ENCODE measurements at places on chromosomes 5 and 9.

GRCh38 chr9:16069671-16070454, 517.0 kb downstream of the CCDC171 start:
- DNase-seq = no peak

GRCh38 chr5:82397741-82398320, 119.7 kb upstream of the RPS23 start:
- DNase-seq = no peak

DNA sequence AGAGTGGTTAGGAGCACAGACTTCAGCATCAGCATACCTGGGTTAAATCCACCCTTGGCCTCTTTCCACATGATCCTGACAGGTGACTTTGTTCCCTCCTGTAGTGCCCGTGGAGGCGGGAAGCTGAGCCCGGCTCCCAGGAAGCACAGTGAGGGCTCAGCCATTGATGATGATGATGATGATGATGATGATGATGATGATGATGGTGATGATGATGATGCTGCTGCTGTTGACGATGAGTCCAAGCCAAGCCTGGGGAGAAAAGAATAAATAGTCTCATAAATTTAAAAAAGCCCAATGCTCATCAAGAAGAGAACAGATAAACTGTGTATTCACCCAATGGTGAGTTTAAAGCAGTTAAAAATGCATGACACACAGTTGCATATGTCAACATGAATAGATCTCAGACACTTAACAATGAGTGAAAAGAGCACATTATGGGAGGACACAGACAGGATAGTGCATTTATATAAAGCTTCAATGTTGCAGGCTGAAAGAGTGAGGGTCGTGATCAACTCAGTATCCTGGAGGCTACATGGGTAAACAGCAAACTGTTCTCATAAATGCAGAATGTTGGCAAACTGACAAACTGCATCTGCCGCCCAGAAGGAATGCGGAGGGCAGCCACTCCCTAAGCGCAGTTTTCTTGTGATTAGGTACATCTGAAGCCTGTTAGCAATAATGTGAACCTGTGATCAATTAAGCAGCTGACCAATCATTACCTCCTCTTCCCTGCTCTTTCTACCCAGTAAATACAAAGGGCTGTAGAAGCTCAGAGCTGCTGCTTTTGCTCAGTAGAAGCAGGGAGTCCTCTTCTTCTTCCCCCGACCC, 11.7 kb upstream of the CFAP157 start:
- no peak for DNase-seq

- no peak for DNase-seq
Observed at GRCh38 chr5:88688984-88689667, 193.9 kb downstream of the MEF2C start.

- peak; percentile 30 for DNase-seq
Observed at GRCh38 chr9:72280913-72281500, 84.0 kb downstream of the ZFAND5 start.

DNA sequence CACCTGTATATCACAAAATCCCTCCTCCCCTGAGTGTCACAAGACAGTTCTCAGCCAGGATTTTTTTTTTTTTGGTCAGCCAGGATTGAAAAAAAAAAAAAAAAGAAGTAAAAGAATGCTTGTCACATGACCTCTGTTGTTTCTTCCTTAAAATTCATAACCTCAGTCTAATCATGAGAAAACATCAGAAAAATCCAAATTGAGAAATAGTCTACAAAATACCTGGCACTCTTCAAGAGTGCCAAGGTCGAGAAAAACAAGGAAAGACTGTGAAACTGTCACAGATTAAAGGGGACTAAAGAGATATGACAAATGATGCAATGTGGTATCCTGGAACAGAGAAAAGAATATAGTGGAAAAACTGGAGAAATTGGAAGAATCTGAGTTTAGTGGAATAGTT, 58.5 kb upstream of the SUB1 start:
- DNase-seq = no peak

DNA sequence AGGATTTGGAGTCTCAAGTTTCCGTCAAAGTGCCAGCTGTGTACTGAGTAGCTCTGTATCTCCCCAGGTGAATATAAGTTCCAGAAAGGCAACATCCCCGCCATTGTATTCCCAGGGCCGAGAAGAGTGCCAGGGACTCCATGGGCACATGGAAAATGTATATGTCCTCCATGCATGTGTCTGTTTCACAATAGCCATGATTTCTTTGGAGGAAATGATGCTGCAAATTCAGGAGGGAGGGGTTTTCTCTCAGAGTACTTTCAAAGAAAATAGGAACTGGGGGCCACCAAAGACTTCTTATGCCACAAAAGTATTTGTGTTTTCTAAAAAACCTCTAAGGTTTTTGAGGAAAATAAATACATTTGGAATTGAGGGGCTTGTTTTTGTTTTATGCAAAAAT, 524.6 kb downstream of the BNC2 start:
- DNase-seq = no peak

DNA sequence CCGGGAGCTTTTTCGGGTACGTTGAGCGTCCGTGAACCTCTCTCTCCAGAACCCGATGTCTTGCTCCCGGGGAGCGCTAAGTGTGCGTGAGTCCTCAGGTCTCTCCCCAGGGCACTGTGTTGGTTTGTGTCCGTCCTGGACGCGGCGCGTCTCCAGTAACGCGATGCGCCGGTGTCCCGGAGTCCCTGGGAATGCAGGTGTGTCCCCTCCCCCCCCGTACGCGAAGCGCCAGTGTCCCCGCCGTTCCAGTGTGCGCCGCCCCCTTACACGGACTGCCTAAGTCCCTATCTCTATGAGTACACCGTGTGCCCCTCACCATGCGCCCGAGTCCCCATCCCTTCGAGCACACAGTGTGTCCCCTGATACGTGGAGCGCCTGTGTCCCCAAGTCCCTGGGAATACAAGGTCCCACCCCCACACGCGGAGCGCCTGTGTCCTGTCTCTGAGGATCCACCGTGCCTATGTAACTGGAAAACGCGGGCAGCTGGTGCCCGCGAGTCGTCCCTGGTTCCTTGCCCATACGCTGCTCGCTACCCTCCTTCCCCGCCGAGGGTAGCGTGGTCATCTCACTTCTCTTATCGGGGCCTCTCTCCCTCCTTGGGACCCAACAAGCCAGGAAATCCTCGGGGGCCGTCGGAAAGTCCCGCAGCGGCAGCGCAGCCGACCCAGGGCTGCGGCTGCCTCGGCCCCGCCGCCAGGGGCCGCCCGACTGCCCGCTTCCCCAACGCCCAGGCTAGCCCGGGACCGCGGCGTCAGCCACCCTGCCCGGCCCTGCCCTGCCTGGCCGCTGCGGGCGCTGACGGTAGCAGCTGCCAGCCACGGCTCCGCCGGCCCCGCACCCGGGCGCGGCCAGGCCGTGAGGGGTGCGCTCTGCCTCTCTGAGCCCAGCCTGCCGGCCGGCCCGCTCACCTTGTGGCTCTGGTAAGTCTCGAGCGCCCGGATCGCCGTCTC, 709 bp downstream of the ELL2 start:
- peak; percentile 45 for DNase-seq

- no peak for DNase-seq
Observed at GRCh38 chr5:79563247-79563590, 49.0 kb upstream of the TENT2 start.
